Activated CD8-positive, alpha-beta memory T cell treated with anti-CD3 and anti-CD28 coated beads for 4 hours (primary cell): ENCODE measurements at places on chromosomes 13 and 19.

- no peak for DNase-seq
Observed at GRCh38 chr19:36258028-36258875, 43.3 kb downstream of the ZNF146 start.

GRCh38 chr19:3046698-3047495 lies 15.4 kb downstream of the TLE5 start:
- DNase-seq = no peak

- peak; percentile 40 for DNase-seq
Observed at GRCh38 chr19:57406516-57407123, 4.3 kb upstream of the ZNF17 start.

- no peak for DNase-seq
Observed at GRCh38 chr13:60303166-60303565, 93.9 kb upstream of the TDRD3 start.

- DNase-seq = no peak
Observed at GRCh38 chr19:49151267-49152118, 3.7 kb downstream of the HRC start.

DNA sequence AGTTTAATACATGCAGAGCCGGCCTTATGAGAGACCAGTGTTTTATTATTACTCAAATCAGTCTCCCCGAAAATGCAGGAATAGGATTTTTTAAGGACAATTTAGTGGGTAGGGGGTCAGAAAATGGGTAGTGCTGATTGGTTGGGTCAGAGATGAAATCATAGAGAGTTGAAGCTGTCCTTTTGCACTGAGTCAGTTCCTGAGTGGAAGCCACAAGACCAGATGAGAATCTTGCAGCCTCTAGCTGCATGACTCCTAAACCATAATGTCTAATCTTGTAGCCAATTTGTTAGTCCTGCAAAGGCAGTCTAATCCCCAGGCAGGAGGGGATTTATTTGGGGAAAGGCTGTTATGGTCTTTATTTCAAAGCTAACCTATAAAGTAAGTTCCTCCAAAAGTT lies 1163.9 kb downstream of the DIAPH3 start:
- no peak for DNase-seq

DNA sequence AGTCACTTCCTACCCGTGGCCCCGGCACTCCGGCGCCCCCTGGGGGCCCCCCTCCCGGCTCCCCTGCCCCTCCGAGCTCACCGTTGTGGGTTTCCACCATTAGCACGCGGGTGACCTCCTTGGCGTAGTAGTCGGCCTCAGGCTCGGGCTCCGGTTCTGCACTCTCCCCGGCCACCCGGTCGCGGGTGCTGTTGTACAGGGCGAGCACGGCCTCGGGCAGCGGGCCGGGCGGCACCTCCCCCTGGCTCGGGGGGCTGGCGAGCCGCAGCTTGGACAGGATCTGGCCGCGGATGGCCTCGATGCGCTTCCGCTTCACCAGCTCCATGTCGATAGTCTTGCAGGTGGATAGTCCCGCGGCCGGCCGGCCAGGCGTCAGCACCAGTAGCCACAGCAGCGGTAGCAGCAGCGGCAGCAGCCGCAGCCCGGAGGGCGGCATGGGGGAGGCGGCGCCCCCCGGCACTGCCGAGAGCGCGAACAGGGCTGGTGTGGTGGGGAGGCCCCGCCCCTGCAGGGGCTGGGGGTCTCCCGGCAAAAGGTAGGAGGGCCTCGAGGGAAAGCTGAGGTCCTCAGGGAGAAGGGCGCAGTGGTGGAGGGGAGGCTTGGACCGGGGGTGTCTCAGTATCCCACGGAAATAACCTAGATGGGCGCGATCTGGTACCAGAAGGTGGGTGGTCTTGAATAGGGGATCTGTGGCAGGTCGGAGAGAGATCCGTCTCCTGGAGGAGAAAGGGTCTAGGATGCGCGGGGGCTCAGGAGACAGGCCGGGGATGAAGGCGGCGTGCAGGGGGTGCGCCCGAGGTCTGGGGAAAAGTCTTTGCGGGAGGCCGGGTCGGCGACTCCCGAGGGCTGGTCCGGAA lies 885 bp downstream of the TGFB1 start:
- peak; percentile 64 for DNase-seq

DNA sequence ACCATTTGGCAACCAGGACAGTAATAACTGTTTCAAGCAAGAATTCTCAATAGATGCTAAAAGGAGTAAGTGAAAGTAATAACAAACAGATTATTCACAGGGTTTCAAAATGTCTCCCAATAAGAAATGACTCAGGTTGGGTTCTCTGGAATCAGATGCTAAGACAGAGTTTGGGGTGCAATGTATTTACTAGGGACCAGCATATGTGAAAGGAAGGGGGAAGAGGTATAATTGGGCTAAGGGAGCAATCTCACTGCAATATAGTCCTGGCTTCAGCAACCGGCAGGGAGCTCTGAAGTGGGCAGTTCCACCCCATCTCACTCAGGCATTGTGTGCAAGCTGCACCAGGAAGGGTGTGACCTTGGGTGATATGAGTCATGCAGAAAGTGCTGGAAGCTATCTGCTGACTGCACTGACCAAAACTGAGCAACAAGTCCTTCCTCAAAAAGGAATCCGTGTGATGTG lies 23.4 kb downstream of the ZDHHC20 start:
- peak; percentile 31 for DNase-seq

- DNase-seq = no peak
Observed at GRCh38 chr13:29515372-29515771, 80.1 kb downstream of the SLC7A1 start.
